Dorsolateral prefrontal cortex (tissue), 122 donors: ENCODE measurements at places on chromosomes 5 and 9.

GRCh38 chr5:55530669-55531068 is 4.1 kb downstream of the PLPP1 start:
- DNase-seq: no peak

DNA sequence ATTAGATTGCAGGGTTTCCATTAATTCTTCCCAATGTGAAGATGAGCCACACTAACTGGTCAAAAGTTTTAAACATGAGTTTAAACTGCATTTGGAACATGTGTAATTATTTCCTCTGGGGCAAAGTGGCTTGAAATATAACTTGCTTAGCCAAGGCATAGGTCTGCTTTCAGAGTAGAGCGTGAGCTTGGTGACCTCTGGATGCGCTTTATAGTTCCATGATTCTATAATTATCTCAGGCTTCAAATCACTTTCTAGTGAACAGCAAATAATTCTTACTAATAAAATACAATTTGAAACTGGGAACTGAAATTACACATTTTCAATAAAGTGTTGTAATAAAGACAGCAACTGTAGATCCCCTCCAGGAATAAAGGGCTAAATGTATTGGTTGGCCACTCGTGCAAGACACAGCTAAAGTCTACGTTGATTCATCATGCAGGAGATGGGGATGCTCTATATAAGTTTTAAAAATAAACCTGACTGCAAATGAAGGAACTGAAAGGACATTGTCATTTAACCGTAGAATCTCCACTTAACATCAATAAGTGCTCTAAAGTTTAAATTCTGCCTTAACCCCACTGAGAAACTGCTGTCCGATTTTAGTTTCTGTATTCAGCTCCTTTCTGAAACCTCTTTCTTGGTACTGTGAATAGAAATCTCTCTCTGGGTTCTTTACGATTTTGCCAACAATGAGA is 460.0 kb downstream of the PSAT1 start:
- no peak for DNase-seq

- no peak for DNase-seq
Measured at GRCh38 chr9:87812375-87813118, 70.1 kb upstream of the SPATA31E1 start.

GRCh38 chr5:17401470-17402288 is 96.4 kb upstream of the TAF11L2 start:
- DNase-seq: no peak

GRCh38 chr9:133529874-133530273 is 4.6 kb upstream of the ADAMTSL2 start:
- DNase-seq: no peak

- DNase-seq: no peak
Measured at GRCh38 chr9:18429070-18429469, 44.9 kb upstream of the ADAMTSL1 start.

DNA sequence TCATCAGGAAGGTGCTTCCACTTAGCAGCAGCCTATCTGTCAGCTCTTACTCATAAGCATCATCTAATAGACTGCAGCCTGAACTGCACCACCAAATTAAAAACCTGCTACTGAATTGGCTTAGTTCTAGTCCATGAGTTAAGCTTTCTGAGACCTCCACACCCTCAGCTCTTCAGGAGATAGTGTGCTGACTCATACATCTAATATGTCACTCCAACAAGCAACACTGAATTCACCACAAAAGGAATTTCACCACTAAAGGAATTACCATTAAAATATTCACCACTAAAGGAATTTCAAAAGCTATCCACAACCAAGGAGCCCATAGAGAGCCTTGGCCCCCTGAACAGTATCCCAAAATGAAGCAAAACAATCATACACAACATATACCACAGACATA is 418.5 kb upstream of the RORB start:
- no peak for DNase-seq

DNA sequence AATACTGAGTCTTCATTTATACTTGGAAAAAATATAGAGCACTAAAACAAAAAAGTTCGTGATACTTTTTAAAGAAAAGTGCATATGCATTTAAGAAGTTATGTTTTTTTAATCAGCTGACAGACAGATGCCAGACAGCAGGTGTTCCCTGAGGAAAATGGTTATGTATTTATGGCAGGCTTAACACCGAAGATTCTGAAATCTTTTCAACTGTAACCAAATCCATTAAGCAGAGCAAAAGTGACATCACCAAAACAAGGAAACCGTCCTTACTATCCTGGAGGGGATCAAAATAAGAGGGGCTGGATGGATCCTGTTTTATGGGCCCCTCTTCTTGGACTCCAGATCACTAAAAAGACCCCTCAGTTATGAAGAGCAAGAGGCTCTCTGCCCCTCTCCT is 404.9 kb upstream of the ADAMTS16 start:
- no peak for DNase-seq

GRCh38 chr9:105046907-105047741 is 119.2 kb upstream of the ABCA1 start:
- DNase-seq: no peak

GRCh38 chr9:14358523-14358922 is 44.6 kb upstream of the NFIB start:
- DNase-seq: no peak

DNA sequence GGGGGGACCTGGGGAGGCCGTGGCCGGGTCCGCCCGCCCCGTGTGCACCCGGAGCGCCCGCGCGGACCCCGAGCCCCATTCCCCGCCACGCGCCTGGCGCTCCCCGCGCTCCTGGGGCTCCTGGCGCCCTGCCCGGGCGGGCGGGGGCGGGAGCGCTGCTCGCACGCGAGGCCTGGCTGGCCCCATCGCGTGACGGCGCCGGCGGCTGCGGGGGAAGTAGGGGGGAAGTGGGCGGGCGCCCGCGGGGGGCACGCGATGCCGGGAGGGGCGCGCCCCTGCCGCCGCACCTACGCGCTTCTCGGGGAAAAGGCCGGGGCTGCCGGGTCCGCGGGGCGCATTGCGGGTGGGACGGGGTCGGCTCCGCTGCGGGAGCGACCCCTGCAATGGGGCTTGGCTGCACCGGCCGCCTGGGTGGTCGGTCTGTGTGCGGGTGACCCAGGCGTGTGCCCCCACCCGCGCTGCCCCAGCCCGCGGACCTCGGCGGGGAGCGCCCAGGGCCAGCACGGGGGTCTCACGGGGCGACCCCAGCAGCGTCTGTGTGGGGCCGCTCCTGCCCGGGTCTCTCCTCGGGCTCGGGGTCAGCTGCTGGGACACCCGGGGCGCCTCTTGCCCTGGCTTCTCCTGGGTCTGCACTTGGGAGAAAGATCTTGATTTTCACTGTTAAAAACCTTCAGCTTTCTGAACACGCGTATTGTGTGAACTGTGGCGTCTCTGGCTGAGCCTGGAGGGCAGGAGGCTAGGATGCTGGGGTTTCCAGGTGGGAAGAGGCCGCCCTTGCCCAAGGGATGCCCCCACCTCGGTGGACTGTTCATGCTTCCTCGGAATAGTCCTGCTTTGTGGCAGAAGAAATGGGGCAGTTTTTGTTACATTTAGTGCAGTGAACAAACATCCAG is 52.4 kb downstream of the AHRR start:
- no peak for DNase-seq

DNA sequence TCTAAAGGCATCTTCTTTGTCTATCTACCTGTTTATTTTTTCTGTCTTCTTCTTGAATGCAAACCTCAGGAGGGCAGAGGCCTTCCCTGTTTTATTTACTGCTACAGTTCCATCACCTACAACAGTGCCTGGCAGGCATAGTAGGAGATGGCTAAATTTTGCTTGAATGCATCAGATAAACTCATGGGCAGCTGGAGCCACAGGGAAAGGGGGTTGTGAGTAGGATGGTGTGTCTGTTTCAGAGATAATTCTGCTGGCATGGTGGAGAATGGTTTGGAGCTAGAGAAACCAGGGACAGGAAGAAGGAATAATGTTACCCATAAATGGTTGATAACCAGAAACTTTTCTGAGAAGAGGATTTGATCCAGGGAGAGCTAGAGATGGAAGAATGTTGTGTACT is 189.8 kb upstream of the BRINP1 start:
- no peak for DNase-seq

DNA sequence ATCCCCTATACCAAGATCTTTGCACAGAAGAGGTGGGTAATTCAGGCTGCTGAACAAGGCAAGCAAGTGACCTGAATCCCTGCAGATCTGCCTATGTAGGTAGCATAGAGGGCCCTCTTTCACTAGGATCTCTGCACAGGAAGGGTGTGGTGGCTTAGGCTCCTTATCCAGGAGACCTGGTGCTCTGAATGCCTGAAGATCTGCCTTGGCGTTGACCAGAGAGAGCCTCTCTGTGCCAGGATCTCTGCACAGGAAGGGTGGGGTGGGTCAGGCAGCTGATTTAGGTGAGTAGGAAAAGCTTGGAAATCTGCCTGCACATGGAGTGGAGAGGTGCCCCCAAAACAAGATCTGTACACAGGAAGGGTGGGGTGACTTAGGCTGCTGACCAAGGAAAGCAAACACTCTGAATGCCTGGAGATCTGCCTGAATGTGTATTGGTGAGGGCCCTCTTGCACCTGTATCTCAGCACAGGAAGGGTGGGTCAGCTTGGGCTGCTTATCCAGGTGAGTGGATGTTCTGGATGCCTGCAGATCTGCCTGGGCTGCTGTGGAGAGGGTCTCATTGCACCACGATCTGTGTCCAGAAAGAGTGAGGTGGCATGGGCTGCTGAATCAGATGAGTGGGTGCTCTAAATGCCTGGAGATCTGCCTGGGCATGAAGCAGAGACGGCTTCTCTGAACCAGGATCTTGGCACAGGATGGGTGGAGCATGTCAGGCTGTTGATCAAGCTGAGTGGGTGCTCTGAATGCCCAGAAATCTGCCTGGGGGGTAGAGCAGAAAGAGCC is 365.9 kb downstream of the DMAC1 start:
- no peak for DNase-seq

- no peak for DNase-seq
Measured at GRCh38 chr9:92769286-92769685, 4.7 kb upstream of the BICD2 start.

- DNase-seq: no peak
Measured at GRCh38 chr5:50672663-50673062, 6.2 kb downstream of the PARP8 start.

DNA sequence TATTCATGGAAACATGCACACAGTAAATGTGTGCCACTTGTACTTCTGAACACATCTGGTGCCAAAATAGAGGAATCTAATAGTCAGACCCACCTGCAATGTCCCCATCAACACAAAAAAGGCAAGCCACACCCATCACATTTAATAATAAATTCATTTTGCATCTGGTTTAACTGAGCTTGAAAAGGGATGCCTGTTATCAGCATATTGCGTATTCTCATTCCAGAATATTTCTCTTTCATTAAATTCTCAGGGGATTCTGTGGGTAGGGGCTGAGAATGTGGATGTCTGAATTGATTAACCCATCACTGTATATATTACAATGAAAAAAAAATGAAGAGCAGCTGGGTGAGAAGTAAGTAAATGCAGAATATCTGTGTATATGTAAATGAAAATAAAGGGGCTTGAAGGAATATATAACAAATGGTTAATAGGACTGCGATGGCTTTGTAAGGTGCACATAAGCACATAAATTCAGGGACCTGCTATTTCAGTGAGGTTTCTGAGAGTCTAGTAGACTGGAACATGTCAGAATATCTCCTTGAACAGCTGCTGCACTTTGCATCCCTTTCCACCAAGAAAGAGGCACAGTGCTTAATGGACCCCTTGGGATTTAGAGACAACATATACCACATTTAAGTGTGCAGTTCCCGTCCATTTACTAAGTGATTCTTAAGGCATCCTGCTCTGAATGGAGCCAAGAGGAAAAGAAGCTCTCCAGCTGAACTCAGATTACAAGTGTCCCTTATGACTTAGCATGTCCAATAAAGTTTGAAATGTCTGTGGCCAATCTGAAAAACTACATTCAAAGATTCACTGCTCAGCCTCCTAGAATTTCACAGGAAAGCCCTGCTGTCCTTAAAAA is 104.1 kb upstream of the NIPBL start:
- DNase-seq: no peak

GRCh38 chr9:20441711-20442423 is 180.4 kb downstream of the MLLT3 start:
- no peak for DNase-seq

DNA sequence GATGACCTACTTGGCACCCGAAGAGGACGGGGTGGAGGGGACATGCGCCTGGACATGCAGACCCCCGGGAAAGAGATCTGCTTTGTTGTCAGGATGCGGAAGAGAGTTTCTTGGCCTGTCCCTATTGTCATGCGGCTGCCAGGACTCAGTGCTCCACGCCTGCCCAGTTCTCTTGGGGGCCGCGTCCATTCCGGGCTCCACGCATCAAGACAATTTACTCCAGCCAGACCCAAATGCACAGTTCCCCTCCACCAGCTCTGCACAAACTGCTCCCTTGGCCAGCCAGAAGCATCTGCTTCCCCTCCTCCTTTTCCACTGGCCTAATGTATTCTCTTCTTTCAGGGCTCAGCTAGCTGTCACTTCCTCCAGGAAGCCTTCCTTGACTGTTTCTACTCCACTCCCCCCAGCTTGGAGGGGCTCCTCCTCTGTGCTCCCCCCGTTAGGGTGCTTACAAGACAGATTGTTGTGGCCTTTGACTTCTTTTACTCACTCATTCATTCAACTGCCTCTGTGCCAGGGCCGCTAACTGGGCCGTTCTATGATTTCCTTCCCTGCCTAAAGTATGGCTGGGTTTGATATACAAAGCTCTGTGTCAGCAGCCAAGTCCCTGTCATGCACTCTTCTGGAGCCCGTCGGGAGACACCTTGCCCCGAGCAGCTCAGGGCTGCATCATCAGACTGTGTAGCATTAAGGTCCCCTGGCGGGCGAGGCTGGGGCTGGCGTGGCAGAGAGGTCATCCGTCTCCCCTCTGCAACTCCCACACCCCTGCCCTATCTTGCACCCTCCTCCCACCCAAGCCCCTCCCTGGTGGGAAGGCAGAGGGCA is 6.6 kb downstream of the FIBCD1 start:
- DNase-seq: no peak

- no peak for DNase-seq
Measured at GRCh38 chr5:158142156-158142555, 283.2 kb upstream of the CLINT1 start.

DNA sequence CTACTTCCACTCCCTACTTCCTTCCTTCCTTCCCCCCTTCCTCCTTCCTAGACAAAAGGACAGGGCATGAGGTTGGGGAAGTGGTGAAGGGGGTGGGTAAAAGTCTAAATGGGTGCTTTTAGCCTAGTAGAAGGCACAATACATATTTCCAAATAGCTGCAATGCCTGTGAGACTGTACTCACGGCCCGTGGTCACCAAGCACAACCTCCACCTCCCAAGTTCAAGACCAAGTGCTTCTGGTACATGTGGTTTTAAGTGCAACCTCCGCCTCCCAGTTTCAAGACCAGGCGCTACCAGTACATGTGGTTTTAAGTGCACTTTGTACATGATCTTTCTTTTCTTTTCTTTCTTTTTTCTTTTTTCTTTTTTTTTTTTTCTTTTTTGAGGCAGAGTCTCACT is 14.5 kb upstream of the NTNG2 start:
- no peak for DNase-seq

GRCh38 chr5:88956416-88956815 is 73.4 kb upstream of the MEF2C start:
- DNase-seq: no peak

- DNase-seq: no peak
Measured at GRCh38 chr9:130183133-130183762, 11.0 kb downstream of the NCS1 start.

GRCh38 chr5:124581738-124582560 is 164.5 kb downstream of the ZNF608 start:
- DNase-seq: no peak

GRCh38 chr5:98796197-98796972 is 22.9 kb downstream of the RGMB start:
- no peak for DNase-seq
